Stimulated activated CD8-positive, alpha-beta memory T cell treated with anti-CD3 and anti-CD28 coated beads, Interleukin-15, amount 100 ng/mL, for 48 hours (primary cell): ENCODE measurements at places on chromosomes 2 and 18.

- no peak for DNase-seq
Observed at GRCh38 chr2:217899231-217900009, 103.4 kb downstream of the TNS1 start.

DNA sequence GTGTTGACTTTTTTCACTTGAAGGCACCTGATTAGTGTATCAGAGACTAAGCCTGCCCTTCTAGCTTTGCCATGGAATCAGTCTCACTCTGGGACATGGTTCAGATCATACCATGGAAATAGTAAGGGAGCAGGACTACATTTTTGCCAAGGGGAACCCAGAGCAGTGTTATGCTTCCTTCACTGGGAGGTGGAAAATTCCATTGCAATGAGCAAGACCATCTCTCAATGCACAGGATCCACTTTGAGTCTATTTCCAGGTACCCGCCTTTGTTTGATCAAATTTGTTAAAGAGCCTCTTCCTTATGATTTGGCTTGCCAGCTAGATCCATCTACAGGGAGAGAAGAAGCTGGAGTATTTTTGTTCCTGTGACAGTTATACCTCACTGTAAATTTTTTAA, 395.8 kb downstream of the MTX2 start:
- DNase-seq: no peak

GRCh38 chr2:75896779-75897366, 186.2 kb upstream of the GCFC2 start:
- no peak for DNase-seq

DNA sequence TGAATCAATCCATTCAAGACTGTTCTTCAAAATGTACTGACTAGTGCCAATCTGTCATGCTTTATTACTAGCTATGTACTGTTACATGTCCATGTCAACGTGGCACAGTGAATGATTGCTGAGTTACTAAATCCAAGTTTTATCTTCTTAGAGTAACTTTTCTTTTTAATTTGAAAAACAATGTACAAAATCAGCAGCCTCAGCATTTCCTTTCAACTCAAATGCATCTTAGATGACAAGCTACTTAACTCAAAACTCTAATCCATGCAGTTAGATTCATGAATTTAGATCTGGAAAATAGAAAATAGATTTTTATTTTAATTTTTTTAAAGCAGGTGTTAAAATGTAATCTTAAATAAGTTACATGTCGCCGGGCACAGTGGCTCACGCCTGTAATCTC, 174.2 kb downstream of the CAPN13 start:
- DNase-seq: no peak

DNA sequence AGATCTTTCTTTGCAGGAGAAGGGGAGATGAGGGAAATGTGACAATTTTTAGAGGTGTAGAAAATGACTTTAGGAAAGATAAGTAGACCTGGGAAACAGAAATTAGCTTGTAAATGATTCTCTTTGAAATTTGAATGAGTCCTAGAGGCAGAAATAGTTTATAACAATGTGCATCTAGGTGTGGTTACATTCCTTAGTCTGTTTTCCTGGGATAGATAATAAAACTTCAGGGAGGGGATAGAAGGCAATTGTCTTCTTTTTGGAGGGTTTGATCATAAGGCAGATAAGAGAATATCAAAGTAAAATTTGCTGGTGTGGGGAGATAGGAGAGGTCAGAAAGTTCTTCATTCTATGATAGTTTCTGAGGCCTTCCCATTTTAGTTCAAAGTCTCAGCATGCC, 1344.3 kb upstream of the LRRTM1 start:
- no peak for DNase-seq

GRCh38 chr2:109129356-109129920, 433 bp downstream of the SH3RF3 start:
- no peak for DNase-seq

DNA sequence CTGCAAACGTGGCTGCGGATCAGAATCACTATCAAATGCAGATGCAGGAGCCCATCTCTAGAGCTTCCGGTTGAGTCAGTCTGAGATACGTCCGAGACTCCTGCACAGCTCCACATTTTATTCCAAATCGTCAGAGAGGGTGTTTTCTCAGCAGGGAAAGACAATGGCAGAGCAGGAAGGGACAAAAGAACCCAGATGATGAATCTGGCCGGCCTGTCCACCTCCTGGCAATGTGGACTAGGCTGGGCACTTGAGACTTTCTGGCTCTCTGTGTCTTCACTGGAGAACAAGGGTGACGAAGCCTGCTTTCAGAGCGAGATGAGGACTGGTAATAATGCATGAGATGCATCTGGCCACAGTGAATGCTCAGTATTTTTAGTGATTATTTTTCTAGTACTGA, 255.9 kb upstream of the MYT1L start:
- DNase-seq: no peak

- no peak for DNase-seq
Observed at GRCh38 chr18:31042406-31043181, at the start of gene DSC3. Gene DSC3, minus strand, starts transcription at chr18:31042742. Its CDS starts 82 bp downstream, at chr18:31042660.

DNA sequence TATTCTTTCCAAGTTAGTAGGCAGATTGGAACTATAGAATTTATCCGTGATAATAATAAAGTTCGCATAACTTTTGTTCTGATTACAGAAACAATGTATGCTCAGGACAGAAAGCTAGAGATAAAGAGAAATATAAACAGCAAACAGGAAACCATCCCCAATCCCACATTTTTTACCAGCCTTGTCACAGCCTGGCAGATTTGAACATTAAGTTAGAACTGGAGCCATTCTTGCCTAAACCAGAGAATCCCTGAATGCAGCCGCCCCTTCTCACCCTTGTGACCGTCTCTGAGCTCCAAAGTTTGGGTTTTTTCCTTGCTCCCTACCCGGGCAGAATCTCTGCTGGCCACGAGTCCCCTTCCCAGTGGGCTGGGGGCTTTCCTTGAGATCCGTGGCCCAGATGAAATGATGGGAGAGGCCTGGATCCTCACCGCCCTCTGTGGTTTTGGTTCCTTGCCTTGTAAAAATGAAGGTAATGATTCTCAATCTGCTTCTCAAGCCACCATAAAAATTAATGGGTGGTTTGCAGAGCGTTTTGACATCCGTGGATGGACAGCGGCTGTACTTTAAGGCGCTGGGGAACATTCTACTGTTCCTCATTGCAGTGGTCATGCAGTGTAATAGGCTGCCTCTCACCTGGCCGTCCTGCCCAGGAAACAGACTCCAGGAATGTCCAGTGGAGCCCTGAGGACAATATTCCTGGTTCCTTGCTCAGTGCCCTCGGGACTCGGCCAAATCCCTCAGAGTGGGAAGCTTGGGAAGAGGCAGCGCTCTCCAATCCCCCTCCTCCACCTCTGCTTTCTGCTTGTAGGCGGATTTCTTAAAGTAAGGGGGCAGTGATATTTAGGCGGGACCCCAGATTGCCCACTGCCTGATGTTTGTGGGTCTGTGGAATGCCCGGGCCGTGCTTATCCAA, 1.6 kb downstream of the SH3BP4 start:
- no peak for DNase-seq

- no peak for DNase-seq
Observed at GRCh38 chr2:174694196-174694878, 69.9 kb downstream of the CHRNA1 start.

DNA sequence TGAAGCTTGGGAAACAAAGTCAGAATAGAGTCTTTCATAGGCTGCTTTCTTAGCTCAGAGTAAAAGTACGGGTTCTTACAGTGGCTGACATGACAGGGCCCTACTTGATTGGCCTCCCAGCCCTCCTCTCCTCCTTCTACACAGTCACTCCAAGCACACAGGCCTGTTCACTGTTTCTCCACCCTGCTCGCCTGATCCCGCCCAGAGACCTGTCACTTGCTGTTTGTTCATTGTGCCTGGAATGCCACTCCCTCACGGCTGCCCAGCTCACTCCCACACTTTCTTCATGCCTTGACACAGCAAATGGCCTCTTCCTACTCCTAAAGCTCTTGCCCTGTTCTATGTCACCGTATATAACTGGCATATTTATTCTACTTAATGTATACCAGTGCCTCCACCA, 104.8 kb downstream of the MAP4K4 start:
- DNase-seq: no peak

GRCh38 chr2:241808721-241809382, at the start of gene NEU4:
Gene NEU4, plus strand, starts transcription at chr2:241809193. Its CDS starts 5,292 bp downstream, at chr2:241814485.
- DNase-seq: no peak

DNA sequence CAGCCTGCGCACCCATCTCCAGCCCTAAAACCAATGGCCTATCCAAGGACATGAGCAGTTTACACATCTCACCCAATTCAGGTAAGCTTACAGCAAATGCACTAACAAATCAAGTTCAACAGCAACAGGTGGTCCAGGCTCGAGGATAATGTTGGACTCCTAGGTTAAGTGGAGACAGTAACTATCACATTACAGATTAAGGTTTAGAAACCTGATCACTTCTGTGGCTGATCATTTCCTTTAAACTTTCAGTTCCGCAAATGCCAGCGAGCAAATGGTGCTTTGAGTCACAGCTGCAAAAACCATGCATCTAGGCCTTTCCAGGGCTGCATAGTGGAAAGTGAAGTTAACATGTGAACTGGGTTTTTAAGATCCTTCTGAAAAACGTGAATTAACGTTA, 259.4 kb downstream of the GBX2 start:
- DNase-seq: no peak

- DNase-seq: no peak
Observed at GRCh38 chr2:144334551-144334950, 185.4 kb downstream of the ZEB2 start.

GRCh38 chr2:3966470-3966869, 263.1 kb downstream of the DCDC2C start:
- no peak for DNase-seq

DNA sequence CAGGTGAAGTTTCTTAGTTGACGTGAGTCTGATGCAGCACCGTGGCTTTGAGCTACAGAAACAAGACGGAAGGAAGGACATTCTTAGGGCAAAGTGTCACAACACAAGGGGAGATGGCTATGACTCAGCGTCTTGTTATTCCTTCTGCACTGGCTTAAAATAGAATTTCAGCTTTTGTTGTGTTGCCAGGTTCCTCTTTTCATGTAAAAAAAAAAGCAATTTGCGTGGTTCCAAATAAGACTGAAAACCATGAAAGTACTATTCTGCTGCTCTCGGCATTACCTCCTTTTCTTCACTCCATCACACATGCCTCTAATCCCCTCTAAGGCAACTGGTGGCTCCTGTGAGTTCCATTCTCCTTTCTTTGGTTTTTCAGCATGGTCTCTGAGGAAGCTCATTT, 150.1 kb downstream of the ANTXR1 start:
- no peak for DNase-seq

GRCh38 chr2:69054431-69054830, 41.5 kb downstream of the ANTXR1 start:
- peak; percentile 12 for DNase-seq

- DNase-seq: no peak
Observed at GRCh38 chr2:114011713-114012112, 121.8 kb downstream of the ACTR3 start.

- DNase-seq: no peak
Observed at GRCh38 chr2:143954186-143954585, 565.7 kb downstream of the ZEB2 start.

- DNase-seq: no peak
Observed at GRCh38 chr2:157903626-157904025, 27.5 kb upstream of the ACVR1 start.

DNA sequence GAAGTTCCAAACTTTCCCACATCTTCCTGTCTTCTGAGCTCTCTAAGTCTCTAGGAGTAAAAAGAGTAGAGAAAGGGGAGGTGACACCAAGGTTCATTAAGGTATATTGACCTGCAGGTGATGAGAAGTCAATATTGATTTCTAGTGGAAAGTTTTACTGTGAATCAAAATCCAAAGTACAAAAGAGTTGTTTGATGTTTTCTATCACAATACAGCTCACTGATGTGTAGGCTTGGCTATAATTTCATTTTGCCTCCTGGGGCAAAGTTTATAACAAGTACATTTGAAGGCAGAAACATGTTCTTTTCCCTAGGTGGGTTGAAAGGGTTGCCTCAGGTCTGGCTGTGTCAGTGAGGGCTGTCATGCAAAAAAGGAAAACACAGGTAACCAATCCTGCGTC, 65.2 kb upstream of the LRPPRC start:
- no peak for DNase-seq

DNA sequence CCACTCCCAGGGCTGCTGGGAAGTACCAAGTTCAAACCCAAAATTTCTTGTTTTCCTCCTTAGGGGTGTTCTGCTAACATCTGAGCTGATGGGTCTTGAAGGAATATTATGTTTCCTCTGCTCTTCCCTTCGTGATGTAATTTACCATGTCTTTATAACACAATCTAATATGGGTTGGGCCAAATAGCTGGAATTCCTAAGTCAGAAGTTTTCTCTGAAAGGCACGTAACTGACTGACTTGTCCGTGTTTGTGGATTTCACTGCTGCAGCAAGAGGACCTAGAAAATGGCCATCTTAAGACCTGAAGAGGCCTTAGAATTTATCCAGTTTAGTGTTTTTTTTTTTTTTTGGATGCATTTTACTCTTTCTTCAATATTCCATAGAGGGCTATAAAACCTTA, 256.7 kb downstream of the DCDC2C start:
- DNase-seq: no peak

DNA sequence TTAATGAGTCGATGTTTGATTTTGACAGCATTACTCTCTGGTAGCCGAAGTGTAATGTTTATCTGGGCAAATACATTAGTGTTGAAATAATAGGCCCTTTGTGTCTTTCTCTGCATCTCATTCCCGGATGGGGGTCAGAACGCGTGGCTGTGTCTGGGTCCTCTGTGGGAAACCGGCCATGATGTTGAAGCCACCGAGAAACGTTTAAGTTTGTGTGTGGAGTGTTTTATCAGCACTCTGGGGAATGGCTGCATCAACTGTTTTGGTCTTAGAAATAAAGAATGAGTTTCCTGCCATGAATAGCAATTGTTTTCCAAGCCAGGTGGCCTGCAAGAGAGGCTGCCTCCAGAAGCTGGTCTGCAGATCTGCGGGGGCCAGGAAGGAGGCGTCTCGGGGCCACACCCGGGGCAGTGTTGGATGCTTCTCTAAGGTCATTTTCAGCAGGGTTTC, 69.7 kb downstream of the RNF144A start:
- no peak for DNase-seq

DNA sequence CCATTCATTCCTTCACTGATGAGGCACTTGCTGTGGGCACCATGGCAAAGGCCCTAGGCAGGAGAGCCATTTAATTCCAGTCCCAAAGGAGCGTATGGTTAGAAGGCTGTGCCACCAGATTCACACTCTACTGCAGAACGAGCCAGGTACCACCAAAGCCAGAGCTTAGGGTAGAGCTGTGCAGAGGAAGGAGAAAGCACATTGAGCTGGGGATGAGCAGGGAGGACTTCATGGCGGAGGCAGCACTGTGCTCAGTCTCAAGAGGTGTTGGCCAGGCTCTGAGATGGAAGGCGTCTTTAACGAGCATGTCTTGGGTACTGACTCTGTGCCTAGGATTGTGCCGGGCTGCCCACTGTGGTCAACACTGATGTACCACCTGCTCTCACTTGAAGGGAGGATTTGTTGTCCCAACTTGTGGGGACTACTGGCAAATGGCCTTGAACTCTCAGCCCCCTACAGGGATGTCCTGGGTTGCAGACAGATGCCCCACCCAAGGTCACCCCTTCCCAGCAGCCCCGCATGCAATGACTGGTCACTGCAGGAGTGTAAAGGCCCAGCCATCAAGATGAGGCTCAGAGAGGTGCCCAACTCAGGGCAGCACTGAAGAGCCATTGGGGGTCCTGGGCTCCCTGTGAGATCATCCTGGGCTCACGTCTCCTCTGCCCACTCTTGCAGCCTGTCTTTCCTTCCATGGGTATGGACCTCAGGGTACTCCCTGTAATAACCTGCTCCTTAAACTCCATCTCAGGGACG, 251.4 kb downstream of the GLI2 start:
- no peak for DNase-seq
